GOT3 (cell line): ENCODE measurements at places on chromosomes 1 and 21.

DNA sequence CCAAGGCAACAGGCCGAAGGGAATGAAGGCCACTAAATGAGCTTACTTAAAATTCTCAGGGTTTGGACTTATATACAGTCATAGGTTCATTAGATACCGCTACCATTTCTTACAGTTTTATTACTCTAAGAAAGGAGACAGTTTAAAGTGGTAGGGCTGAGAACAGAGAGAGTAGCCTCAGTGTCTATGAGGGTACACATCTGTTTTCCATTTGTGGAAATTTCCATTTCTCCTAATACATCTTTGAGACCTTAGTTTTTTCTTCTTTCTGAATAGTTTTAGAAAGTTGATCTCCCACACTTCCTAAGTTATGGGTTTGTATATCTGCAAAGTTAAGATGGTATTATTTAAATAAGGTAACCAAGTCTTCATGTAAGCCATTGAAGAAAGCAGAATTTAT is 1279.1 kb downstream of the NCAM2 start:
- DNase-seq = no peak

DNA sequence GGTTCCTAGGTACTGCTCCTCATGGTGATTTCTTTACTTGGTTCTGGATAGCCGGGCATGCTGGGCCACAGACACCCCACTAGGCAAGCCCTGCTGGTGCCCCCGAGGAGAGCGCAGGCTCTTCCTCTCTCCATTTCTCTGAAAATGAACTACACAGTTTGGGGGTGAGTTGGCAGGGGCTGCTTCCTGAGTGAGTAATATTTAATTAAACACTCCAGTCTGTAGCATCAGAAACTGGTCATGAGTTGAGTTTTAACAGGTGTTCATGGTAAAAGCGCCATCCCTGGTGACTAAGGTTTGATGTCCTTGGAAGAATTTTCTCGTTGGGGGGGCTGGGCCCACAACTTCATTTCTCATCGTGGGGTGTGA is 1.7 kb downstream of the SPSB1 start:
- no peak for DNase-seq

DNA sequence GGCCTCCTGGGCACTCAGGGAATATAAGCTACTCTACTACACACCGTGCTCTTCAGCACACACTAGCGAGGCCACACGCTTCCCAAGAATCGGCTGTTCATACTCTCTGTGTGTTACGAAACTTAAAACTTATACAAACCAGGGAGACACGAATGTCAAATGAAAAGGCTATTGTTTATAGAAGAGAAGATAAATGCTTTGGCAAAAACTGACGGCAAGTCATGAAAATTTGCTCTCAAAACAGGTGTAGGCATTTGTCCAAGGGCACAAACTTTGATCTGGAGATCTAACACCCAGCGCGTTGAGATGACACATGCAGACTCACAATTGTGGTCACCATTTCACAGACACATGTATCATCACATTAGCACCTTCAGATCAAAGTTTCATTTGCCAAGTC is 46.1 kb downstream of the USP48 start:
- DNase-seq = no peak

DNA sequence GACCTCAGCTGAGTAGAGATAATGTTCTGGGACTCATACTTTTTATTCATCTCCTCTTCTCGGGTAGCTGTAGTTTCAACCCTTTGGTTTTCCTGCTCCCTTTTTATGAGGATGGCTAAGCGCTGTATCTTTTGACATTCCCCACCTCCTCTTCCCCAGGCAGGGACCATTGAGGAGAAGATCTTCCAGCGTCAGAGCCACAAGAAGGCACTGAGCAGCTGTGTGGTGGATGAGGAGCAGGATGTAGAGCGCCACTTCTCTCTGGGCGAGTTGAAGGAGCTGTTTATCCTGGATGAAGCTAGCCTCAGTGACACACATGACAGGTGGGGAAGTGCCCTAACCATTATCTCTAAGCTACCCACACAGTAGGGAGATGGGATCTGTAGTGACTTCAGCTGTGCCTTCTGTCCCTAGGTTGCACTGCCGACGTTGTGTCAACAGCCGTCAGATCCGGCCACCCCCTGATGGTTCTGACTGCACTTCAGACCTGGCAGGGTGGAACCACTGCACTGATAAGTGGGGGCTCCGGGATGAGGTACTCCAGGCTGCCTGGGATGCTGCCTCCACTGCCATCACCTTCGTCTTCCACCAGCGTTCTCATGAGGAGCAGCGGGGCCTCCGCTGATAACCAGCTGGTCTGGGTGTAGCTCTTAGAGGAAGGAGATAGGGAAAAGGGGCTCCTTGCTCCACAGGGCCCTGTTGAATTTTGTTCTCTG is 25.6 kb downstream of the LRRC41 start:
- DNase-seq = no peak

- no peak for DNase-seq
Observed at GRCh38 chr1:19375631-19376400, 63.7 kb downstream of the SLC66A1 start.
